ENCODE measurements at places on chromosomes 6 and 20.

DNA sequence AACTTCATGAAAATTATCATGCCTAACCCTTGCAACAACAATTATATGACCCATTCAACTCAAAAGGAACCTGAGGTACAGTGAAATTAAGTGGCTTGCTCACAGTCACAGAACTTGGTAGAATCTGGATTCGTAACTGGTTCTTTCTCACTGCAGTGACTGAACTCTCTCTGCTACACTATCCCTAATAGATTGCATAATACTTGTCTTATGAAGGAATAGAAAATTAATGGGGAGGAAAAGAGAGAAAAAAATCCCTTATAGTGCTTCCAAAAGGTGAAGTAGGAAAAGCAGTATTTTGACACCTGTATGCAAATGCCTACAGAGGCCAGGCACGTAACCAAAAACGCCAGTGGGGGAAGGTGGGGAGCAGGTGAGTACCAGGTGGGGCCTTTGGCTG is 186.6 kb downstream of the LY86 start:
- no peak overlapping the region for H3K27ac ChIP-seq
- H3K27me3 ChIP-seq: no peaks in the 10 kb centered on the region
- no peaks in the 10 kb centered on the region for H3K4me1 ChIP-seq
- H3K4me3 ChIP-seq: no peak overlapping the region

DNA sequence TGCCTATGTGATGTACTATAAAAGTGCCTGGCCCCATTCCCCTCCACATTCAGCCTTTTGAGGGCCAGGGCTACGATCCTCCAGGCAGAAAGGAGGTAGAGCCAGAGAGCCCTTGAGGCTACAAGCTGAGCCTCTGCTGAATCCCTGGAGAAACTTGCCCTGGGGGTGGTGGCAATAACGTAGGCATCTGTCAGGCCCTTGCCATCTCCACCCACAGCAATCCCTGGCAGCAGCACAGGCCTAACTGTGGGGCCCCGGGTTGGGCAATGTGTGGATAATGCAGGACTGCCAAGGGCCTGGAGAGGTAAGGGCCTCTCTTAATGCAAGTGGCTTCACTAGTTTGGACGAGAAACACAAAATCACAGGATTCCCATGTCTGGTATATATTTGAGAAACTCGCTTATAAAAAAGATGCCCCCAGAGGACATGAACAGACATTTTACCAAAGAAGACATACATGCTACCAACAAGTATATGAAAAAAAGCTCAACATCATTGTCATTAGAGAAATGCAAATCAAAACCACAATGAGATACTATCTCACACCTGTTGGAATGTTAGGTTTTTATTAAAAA is 99.0 kb downstream of the QRSL1 start:
- no peak for DNase-seq
- no peaks in the 10 kb centered on the region for H3K27me3 ChIP-seq

- H3K36me3 ChIP-seq: no peaks in the 10 kb centered on the region
- no peak overlapping the region for H3K27ac ChIP-seq
- H3K27me3 ChIP-seq: no peaks in the 10 kb centered on the region
- DNase-seq: no peak
Observed at GRCh38 chr20:61594198-61594597, 342.1 kb downstream of the CDH4 start.

GRCh38 chr20:37567671-37568588 is 40.3 kb upstream of the BLCAP start:
- no peak overlapping the region for H3K4me3 ChIP-seq
- H3K27me3 ChIP-seq: peaks cover 12% of the 10 kb centered on the region
- no peak overlapping the region for H3K27ac ChIP-seq
- H3K36me3 ChIP-seq: no peaks in the 10 kb centered on the region

DNA sequence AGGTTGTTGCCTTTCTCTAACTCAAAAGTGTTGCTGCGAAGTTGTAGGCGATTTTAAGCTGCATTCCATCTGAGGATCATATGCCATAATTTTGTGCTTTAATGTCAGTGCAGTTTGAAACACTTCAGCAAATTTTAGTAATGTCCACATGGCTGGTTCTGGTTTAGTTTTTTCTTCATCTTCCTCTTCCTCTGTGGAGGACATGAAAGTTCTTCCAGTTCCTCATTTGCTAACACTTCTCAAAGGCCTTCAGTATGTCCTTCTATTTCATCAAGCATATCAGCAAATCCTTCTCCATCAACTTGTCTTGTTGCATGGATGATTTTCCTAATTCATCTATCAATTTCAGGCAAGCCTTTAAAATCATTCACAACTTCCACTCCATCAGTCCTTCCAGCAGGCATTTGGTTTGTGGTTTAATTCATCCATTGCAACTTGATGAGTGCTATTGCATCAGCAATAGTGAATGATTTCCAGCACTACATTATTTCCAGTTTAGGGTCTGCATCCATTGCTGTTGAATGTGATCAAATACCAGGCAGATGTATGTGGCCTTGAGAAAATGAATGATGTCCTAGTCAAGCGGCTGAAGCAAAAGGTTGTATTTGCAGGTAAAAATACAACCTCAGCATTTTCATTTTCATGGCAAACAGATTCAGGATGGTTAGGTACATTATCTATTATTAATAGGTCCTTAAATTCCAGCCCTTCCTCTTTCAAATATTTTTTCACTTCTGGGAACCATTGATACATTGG is 20.2 kb downstream of the SHLD1 start:
- DNase-seq: no peak
- H3K27ac ChIP-seq: peak overlapping the region; percentile 66
- peak overlapping the region; percentile 40 for H3K4me3 ChIP-seq
- H3K36me3 ChIP-seq: peaks cover 3% of the 10 kb centered on the region
- H3K27me3 ChIP-seq: no peaks in the 10 kb centered on the region

- no peaks in the 10 kb centered on the region for H3K4me1 ChIP-seq
- H3K4me3 ChIP-seq: no peak overlapping the region
- no peaks in the 10 kb centered on the region for H3K27me3 ChIP-seq
- H3K36me3 ChIP-seq: no peaks in the 10 kb centered on the region
Observed at GRCh38 chr6:121579478-121579877, 144.0 kb downstream of the GJA1 start.

DNA sequence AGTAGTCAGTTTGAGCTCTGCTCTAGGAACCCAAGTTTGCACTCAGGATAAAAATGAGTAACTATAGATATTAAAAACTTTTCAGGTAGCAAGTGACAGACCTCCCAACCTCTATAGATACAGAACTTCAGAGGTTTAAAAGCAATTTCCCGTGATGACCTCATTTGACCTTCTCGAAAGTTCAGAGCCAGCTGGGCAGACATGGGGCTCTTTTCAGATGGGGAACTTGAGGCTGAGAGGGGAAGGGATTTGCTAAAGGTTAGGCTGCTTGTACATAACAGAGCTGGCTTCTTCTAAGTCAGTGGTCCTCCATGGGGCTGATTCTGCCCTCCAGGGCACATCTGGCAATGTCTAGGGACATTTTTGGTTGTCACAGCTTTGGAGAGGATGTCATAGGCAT is 58.8 kb upstream of the ZNF831 start:
- no peak for DNase-seq
- no peaks in the 10 kb centered on the region for H3K4me1 ChIP-seq
- H3K27ac ChIP-seq: no peak overlapping the region
- H3K4me3 ChIP-seq: no peak overlapping the region
- peaks cover 1% of the 10 kb centered on the region for H3K27me3 ChIP-seq
- H3K36me3 ChIP-seq: no peaks in the 10 kb centered on the region

GRCh38 chr20:5172167-5172601 is 45.4 kb downstream of the CDS2 start:
- H3K27me3 ChIP-seq: no peaks in the 10 kb centered on the region
- peaks cover 52% of the 10 kb centered on the region for H3K4me1 ChIP-seq
- peaks cover 5% of the 10 kb centered on the region for H3K36me3 ChIP-seq
- peak overlapping the region; percentile 51 for H3K27ac ChIP-seq

- no peak overlapping the region for H3K4me3 ChIP-seq
- H3K36me3 ChIP-seq: peaks cover 15% of the 10 kb centered on the region
- H3K27me3 ChIP-seq: no peaks in the 10 kb centered on the region
- DNase-seq: no peak
- H3K4me1 ChIP-seq: no peaks in the 10 kb centered on the region
Observed at GRCh38 chr6:145801021-145801420, 13.6 kb downstream of the FBXO30 start.

- H3K27ac ChIP-seq: no peak overlapping the region
- H3K36me3 ChIP-seq: no peaks in the 10 kb centered on the region
- no peak overlapping the region for H3K4me3 ChIP-seq
- DNase-seq: no peak
Observed at GRCh38 chr6:90139272-90139817, 157.3 kb downstream of the BACH2 start.

DNA sequence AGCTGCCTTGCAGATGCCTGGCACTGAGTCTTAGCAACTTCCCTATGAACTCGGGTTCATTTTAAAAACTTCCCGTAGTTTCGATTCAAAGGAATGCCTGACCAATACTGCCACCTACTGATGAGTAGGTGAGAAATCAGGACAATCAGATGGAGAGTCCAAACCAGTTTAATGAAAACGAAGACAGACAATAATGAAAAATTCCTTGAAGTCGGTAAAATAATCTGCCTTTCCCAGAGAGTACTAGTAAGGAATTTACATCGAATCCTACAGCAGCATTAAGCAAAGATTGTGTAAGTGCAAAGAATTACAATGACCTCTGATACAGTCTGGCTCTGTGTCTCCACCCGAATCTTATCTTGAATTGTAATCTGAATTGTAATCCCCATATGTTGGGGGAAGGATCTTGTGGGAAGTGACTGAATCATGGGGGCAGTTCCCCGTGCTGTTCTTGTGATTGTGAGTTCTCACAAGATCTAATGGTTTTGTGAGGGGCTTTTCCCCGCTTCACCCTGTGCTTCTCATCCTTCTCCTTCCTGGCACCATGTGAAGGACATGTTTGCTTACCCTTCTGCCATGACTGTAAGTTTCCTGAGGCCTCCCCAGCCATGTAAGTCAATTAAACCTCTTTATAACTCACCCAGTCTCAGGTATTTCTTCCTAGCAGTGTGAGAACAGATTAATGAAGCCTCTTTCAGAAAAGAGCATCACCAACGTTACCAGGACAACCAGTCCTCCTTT is 134.4 kb downstream of the ARHGAP18 start:
- DNase-seq: no peak
- H3K4me1 ChIP-seq: no peaks in the 10 kb centered on the region
- H3K4me3 ChIP-seq: no peak overlapping the region
- no peaks in the 10 kb centered on the region for H3K36me3 ChIP-seq

- no peak for DNase-seq
- peaks cover 7% of the 10 kb centered on the region for H3K4me1 ChIP-seq
- no peak overlapping the region for H3K4me3 ChIP-seq
- H3K36me3 ChIP-seq: peaks cover 21% of the 10 kb centered on the region
Observed at GRCh38 chr6:144466716-144467115, 181.6 kb downstream of the UTRN start.
